ENCODE measurements at places on chromosomes 7 and 10.
A peak's percentile ranks its signal among the peaks of the same experiment; 100 is the strongest.

DNA sequence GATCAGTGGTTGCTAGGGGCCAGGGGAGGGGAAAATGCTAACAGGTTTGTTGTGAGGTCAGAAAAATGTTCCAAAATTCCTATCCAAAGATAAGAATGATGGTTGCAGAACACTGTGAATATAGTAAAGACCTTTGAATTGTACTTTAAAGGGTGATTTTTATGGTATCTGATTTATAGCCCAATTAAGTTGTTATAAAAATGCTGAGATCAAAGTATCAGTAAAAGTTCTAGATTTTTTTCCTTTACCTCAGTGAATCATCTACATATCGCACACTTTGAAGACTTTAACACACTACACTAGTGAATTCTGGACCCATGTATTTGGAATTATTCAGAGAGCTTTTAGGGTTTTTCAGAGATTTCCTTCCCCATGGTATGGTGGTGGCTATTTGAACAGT lies 275.4 kb downstream of the WDR37 start:
- ATAC-seq: no peak

DNA sequence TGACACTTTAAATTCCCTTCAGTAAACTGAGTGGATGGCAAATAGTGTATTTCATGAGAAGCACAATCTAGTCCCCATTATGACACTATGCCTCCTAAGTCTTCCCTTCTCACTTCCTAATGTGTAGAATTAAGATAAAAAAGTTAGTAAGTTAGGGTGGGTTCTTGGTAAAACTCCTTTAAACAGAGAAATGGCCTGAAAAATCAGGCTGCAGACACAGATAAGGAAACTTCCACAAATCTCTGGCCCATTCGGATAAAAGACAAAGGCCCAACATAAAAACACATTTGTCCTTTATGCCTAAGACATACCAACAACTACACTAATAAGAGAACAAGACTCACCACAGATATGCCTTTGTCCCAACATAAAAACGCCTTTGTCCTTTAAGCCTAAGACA lies 21.5 kb downstream of the AKR1C8 start:
- no peak for ATAC-seq

DNA sequence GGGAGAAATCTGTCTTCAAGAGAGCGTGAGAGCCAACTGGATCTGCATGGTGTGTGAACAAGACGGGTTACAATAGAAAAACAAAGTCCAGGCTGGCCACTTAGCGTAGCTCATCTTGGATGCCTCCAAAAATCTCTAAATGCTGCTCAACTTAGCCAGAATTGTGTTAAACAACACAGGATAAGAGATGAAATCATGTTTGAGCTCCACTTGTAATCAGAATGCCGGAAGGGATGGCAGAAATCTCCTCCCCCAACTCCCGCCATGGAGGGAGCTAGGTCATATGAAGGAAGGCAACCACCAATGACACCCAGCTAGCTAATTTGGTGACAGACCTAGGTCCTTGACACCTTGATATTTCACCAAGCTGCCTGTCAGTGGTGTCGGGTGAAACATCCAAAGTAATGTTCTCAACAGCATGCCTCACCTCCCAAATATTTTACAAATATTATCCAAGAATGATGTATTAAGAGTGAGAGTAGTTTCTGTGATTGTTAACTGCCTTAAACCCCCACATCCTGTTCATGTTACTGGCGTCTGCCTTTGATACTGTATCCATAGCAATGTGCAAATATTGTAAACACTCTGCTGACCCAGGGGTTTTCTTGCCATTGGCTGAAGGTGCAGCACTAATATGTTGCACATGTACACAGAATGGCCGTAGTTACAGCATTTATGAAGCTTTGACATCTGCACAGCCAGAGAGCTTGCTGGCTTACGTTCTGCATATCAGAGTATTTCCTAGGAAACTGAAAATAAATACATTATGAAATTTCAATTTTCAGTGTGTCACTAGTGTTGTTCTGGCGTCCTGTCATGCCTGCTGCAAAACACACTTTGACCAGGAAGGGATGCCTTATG lies 25.8 kb downstream of the TMEM254 start:
- ATAC-seq: peak; percentile 80

DNA sequence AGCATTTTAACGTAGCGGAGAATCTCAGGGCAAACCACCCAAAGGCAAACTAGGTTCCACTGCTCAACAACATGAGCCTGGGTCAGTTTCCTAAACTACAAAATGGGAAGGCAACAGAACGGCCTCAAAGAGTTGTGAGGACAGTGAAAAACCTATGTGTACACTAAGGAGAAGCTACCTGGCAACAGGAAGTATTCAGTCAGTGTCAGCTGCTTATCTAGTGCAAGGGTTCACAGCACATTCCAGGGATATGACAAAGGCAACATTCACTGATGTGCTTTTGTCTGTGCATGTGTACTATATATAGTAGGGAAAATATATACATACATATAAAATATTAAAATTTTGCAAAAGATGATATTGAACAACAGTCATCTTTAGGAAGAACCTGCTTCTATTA lies 17.2 kb downstream of the NUDCD3 start:
- no peak for ATAC-seq

DNA sequence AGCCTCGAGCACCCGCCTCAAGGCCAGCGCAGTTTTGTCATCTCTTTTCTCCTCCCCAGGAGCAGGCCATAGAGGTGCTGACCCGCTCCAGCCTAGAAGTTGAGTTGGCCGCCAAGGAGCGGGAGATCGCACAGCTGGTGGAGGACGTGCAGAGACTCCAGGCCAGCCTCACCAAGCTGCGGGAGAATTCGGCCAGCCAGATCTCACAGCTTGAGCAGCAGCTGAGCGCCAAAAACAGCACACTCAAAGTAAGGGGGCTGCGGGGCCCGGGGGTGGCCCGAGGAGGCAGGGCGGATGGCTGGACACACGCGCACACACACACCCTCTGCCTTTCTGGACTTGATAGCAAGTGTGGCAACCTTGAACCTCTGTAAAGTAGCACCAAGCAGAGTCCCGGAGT lies 108.3 kb upstream of the SH2B2 start:
- no peak for ATAC-seq

DNA sequence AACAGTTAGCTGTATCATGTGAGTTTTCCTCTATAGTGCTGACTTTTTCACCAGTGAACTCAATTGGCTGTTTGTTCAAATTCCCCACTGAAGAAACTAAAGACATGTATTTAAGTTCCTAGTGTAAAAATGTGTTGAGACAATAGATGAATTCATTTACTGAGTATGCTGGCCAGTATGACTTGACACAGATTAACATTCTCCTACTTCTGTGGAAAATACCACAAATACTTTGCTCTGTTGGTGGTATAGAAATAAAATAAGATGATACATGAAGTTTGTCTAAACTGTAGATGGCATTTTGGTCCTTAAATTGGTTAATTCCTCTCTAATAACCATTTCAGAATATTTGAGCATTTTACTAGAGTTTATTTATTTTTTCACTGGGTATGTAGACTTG lies 227.7 kb upstream of the TEX47 start:
- ATAC-seq: no peak

DNA sequence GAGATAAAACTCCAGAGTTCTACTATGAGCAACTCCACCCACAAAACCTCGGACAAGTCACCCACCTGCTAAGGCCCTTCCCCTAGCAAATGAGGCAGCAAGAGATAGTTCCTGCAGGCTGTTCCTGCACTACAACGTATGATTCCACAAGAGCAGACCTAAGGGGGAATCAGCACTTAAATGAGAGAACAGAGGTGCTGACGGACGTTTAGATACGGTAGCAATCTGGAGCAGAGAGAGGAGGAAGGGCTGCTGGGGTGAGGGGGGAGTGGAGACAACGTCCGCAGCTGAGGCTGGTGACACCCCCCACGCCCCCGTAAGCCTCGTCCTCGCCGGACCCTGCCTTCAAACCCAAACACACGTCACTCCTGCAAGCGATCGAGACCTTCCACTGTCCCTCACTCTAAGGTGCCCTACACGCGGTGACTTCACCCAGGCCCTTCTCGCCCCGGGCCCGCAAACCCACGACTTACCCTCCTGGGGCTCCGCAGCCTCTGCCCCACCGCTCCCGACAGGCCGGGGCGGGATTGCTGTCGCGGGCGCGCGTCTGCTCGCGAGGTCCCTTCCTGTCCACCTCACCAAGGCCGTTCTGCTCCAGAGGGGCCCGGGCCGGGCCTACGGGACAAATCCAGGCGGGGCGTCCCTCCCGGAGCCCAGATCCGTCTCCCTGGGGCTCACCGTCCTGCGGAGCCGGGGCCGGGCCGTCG lies 635 bp downstream of the ZNF12 start:
- ATAC-seq: peak; percentile 45

DNA sequence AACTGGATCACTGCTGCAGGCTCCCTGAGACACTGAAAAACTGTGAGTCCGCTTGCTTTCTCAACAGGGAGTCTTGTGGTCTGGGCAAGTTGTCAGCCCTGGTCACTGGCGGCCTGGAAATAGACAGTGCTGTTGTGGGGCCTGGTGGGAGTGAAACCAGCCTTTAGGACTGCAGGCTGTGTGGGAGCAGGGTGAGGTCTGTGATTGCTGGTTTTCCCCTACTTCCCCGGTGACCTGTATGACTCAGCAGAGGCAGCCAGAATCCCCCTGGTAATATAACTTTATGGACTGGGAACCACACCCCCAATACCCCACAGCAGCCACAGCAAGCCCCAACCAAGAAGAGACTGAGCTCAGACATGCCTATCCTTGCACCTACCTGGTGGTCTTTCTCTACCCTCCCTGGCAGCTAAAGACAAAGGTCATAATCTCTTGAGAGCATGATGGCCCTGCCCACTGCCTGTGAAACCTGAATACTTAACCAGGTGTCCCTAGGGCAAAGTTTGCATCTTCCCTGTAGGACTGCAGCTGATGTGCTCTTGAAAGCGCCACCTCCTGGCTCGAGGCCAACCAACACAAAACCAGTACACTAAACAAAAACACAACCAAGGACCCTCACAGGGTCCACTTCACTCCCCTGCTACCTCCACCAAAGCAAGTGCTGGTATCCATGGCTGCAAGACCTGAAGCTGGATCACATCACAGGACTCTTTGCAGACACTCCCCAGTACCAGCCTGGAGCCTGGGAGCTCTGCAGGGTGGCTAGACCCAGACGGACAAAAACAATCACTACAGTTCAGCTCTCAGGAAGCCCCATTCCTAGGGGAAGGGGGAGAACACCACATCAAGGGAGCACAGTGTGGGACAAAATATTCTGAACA lies 7.2 kb upstream of the ADAM22 start:
- ATAC-seq: peak; percentile 76

DNA sequence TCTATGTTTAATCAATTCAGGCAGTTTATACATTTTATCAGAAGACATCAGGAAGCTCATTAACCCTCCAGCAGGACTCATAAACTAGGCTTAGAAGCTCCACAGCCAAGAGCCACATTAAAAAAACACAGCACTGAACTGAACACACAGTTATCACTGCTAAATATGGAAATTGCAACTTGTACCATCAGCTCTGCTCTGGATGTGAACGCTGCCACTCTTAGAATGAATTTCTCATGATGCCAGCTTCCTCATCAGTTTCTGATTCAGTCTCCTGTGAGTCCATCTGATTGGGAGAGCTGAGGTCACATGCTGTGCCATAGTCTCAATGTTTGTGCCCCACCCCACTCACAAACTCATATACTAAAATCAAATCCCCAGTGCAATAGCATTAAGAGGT lies 17.1 kb upstream of the ING3 start:
- no peak for ATAC-seq

GRCh38 chr10:60989400-60989876 lies 45.5 kb upstream of the RHOBTB1 start:
- no peak for ATAC-seq

DNA sequence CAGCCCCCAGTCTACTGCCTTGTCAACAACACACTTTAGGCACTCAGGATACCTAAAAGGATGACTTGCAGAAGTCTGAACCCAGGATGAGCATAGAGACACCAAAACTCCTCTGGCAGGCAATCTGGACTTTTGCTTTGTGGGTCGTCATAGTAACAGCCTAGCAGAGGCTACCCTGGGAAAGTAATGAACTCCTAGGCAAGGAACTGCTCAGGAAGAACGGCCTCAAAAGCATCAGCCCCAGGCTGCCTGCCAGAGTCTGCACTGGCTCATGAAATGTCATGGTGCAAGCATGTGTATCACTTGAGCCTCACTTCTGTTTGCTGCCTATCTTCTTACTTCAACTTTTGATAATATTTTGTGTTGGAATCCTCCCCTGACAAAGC lies 715.1 kb downstream of the GRID1 start:
- no peak for ATAC-seq

- no peak for ATAC-seq
Measured at GRCh38 chr10:90709727-90710126, 148.1 kb downstream of the HTR7 start.

- no peak for ATAC-seq
Measured at GRCh38 chr7:153951316-153951715, 100.9 kb upstream of the DPP6 start.

DNA sequence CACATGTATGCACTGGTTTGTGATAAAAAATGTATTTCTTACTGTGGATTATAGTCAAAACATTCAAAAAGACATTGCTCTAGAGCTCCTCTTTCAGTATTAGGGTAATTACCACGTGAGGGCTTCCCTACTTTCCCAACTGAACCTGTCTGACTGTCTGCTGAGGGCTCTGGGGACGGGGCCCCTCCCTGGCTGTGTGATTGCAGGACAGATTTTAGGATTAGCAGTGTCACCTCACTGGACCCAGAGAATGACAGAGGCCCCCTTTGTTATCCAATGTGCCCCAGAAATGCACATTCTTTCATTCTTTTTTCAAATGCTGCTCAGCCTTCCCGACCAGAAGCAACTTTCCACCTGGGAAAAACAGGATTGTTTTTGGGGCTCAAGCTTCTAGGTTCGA lies 43.6 kb upstream of the MXI1 start:
- no peak for ATAC-seq

DNA sequence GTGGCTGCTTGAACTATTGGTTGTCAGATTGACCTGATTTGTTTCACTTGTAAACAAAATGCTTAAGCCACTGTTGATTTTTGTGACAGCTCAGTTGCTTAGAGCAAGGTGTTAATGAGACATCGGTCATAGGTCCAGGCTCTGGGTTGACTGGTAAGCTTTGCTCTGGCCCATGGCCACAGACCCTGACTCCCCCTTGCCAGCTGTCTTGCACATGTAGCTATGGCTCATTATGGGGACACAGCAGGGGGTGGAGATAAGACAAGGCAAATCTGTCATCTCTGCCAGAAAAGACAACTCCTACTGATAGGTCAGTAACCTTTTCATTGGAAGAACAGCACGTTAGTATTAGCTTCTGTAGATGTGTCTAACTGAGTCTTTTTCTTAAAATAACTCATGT lies 95.3 kb downstream of the KAT6B start:
- ATAC-seq: no peak

DNA sequence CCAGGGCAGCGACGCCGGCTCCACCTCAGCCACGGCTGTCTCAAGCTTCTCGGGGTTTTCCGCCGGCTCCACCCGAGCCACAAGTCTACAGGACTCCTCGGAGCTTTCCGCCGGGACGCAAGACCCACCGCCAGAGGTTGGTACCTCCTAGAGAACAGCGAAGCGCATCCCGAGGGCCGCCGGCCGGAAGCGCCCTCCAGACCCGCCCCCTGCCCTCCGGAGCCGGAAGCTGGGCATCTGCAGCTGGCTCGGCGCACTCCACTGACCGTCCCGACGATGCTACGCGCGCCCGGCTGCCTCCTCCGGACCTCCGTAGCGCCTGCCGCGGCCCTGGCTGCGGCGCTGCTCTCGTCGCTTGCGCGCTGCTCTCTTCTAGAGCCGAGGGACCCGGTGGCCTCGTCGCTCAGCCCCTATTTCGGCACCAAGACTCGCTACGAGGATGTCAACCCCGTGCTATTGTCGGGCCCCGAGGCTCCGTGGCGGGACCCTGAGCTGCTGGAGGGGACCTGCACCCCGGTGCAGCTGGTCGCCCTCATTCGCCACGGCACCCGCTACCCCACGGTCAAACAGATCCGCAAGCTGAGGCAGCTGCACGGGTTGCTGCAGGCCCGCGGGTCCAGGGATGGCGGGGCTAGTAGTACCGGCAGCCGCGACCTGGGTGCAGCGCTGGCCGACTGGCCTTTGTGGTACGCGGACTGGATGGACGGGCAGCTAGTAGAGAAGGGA lies at the start of gene MINPP1:
Gene MINPP1, plus strand, starts transcription at position 254 of the 726 bp plus-strand sequence. Its CDS starts 23 bp downstream, at position 277.
- peak; percentile 86 for ATAC-seq

All from activated T-helper 17 cell treated with anti-CD3 and anti-CD28 coated beads, Interleukin-2, amount 50 U/mL, for 72 hours (primary cell).